Cerebellar cortex (tissue), 1 donor: ENCODE measurements at places on chromosomes 3 and 15.

DNA sequence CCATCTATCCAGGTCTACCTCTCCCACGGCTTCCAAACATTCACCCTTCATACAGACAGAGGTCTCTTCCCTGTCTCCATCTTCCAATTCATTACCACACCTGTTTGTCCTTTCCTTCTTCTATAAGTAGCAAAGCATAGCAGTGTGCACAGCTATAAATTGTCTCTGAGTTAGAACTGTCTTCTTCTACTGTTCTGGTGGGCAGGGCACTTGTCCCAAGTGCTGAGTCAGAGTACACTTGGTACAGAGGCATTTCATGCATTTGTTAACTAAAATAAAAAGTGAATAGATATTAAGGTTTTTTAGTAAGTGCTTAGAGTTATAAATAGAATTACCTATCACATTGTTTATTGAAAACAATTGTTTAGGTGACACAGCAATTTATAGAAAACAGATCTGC, 150.1 kb upstream of the CCDC54 start:
- DNase-seq, result no peak

- no peak for DNase-seq
Measured at GRCh38 chr3:22730701-22731100, 472.4 kb upstream of the UBE2E2 start.

GRCh38 chr3:16884748-16885592, at the start of gene PLCL2:
Gene PLCL2 (plus strand): TSS chr3:16884955. CDS start chr3:16885040, 85 bp downstream.
- peak; percentile 45 for DNase-seq

GRCh38 chr3:179825527-179826246, 172.8 kb downstream of the USP13 start:
- DNase-seq, result no peak

GRCh38 chr3:174325834-174326700, 533.1 kb upstream of the NAALADL2 start:
- DNase-seq, result peak; percentile 51

DNA sequence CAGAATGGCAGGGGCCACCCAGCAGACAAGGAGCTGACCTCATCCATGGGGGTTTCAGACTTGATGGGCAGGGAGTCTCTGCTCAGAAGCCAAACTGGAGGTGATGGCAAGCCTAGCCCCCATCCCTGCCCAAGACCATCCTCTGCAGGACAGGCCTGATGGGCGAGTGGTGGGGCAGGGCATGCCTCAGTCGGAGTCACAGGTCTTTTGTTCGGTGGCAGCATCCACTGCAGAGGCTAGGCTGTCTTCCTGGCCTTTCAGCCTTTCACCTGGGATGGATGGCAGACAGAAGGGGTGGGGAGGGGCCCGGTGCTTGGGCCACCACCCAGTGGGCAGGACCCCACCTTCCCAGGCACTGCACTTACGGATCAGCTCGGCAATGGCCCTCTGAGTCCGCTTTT, 44.4 kb downstream of the PTH1R start:
- no peak for DNase-seq

DNA sequence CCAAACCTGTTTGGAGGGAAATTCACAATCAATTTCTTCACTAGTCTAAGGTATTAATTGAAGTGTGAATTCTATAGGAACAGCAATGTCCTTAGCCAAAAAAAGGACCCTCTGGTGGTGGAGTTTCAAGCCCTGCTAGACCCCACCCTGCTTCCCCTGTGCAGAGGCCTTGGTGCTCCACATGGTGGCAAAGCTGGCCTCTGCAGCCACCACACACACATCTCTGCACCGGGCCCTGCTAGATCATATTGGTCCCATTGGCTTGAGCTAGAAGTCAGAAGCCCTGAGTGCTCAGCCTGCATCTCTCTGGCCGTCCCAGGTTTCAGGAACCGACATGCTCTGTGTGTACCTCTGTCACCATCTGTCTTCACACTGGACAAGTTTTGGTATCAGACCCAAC, 220.9 kb upstream of the TRIM42 start:
- no peak for DNase-seq

- DNase-seq, result no peak
Measured at GRCh38 chr15:100601617-100602063, 344 bp downstream of the LINS1 start.

- DNase-seq, result no peak
Measured at GRCh38 chr15:95935852-95936251, 394.6 kb upstream of the NR2F2 start.

- DNase-seq, result no peak
Measured at GRCh38 chr3:56826831-56827722, 25.3 kb upstream of the ARHGEF3 start.

DNA sequence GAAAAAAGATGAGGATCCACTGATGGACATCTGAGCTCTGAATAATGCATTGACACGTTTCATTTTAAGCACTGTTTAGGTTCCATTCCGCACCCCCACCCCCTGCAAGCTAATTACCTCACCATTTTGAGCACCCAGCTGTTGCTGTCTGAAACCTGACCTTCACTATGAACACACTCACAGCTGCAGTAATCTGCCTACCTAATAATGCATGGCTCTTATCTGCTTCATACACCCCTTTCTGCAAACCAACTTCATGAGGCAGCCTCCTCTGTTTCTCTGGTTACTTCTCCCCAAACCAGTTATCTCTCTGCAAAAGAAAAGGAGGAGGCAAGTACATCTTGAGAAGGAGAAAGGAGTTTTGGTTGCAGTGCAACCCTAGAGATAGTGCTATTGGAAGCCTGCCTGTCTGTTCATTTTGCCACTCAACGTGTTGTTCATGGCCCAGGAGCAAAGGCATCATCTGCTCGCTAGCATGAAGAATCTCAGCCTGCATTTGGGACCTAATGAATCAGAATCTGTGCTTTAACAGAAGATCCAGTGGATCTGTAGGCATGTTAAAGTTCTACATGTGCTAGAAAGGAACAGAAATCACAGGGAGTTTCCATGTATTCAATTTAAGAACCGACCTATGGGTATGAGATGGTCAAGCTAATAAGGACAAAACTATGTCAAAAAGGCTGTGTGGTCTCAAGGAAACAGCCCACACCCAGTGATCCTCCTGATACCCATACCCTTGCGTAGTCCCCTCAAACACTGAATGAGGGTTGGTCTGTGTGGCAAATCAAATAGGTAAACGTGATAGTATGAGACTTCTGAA, 87.2 kb downstream of the MB21D2 start:
- no peak for DNase-seq

DNA sequence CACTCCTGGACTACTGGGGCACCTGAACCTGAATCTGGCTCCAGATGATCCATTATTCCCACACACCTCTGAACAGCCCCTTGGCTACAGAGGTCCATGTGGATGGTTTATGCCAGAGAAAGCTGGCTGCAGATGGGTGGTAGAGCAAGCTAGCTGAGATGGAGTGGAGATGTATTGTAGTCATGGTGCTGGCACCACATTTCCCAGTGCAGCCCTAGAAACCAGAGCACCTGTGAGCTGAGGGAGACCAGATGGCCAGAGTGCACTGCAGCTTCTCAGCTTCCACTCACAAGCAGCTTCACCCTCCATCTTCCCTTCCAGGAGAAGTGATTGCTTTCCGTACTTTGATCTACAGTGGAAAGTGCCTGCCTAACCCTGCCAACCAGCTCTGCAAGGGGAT, 29.9 kb downstream of the RBP1 start:
- DNase-seq, result no peak

GRCh38 chr3:46934072-46934471, 42.5 kb downstream of the CCDC12 start:
- DNase-seq, result no peak

DNA sequence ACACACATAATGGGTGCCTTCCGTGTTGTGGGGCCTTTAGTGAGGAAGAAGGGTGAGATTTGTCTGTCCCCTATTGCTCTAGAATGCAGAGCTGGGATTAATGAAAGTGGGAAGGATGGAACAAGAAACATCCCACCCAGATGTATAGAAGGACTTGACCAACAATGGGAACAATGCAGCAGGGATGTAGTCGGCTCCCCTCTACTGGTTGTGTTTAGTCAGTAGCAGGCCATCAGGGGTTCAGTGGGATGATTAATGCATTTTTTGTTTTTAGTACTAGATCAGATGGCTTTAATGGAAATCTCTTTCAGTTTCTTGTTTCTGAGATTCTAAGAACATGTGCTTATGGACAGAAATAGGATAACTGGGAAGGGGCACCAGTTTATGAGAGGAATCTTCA, 156.0 kb upstream of the ROPN1 start:
- DNase-seq, result no peak

GRCh38 chr15:83163032-83163431, 44.6 kb downstream of the HDGFL3 start:
- DNase-seq, result no peak

DNA sequence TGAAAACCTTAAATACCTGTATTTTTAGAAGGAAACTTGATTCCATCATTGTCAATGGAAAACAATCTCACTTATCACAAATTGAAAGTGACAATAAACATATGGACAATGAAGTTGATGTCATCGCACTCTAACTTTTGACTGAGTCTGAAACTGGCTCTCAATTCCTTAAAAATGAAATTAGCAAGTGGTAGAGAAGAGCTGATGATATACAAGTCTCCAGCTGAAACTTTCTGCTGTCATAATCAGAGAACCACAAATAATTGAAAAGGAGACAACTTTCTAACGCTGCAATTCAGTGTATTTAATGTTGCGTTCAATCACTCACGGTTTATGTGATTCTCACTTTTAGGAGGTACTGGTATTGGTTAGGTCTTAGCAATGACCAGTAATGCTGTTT, 37.5 kb downstream of the EPHB1 start:
- DNase-seq, result no peak

- no peak for DNase-seq
Measured at GRCh38 chr3:157290766-157291165, 130.8 kb upstream of the CCNL1 start.

DNA sequence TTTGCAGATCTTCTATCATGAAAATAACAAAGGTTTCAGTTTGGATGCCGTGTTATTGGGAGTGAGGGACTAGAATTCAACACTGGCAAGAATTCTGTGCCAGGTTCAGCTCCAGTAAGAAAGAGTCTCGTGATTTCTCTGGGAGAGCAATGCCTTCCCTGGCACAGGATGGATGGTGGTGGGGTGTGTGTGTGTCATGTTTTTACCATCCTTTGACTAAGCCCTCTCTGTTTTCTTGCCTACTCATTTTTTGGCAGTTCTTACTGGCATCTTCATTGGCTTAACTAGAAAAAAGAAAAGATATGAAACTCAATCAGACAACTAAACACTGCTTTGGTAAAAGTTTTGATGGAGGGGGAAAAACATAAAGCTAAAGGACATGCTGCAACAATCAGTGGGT, 86.6 kb downstream of the FMN1 start:
- no peak for DNase-seq

- no peak for DNase-seq
Measured at GRCh38 chr3:30122359-30122758, 484.0 kb upstream of the TGFBR2 start.

GRCh38 chr3:156793851-156794250, 32.3 kb upstream of the LEKR1 start:
- no peak for DNase-seq

DNA sequence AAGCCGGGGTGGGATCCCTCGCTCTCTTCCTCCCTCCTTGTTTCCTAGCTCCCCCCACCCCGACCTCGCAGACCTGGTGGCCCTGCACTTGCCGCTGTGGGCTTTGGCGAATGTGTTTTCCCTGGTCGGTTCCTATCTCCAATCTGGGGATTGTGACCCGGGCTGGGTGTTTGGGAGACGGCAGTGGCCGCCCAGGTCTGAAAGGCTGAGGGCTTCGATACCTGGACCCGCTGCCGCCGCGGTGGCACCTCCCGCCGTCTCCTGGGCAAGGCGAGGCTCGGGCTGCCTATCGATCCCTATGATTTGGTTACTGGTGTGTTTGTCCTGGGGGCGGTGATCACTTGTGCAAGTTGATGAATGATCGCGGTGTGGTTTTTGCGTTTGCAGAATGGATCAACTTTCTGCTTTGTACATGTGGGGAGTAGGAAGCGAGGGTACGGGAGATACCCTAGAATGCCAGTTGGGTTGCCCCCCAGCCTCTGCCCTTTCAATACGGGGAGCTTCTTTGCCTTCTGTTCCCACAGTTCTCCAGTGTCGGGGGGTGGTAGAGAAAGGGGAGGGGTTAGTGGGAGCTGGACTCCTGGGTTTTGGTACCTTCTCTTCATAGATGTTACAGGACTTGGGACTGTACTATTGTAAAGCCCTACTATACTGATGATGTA, 3.0 kb downstream of the BBX start:
- DNase-seq, result peak; percentile 24

GRCh38 chr3:172467170-172467824, 19.0 kb upstream of the GHSR start:
- no peak for DNase-seq

DNA sequence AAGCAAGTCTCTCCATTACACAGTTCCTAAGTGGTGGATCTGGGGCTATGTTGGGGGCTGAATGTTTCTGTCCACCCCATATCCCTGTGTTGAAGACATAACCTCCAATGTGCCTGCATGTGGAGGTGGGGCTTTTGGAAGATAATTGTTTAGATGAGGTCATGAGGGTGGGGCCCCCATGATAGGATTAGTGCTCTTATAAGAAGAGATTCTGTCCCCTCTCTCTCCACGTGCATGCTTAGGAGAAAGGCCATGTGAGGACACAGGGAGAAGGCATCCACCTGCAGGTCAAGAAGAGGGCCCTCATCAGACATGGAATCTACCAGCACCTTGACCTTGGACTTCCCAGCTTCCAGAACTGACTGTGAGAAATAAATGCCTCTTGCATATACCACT, 231.0 kb upstream of the CHRNA7 start:
- DNase-seq, result no peak

GRCh38 chr3:32969656-32970055, 18.2 kb downstream of the CCR4 start:
- no peak for DNase-seq

GRCh38 chr3:192980632-192981031, 63.0 kb upstream of the MB21D2 start:
- no peak for DNase-seq

- no peak for DNase-seq
Measured at GRCh38 chr3:66018057-66019033, 20.4 kb downstream of the MAGI1 start.

DNA sequence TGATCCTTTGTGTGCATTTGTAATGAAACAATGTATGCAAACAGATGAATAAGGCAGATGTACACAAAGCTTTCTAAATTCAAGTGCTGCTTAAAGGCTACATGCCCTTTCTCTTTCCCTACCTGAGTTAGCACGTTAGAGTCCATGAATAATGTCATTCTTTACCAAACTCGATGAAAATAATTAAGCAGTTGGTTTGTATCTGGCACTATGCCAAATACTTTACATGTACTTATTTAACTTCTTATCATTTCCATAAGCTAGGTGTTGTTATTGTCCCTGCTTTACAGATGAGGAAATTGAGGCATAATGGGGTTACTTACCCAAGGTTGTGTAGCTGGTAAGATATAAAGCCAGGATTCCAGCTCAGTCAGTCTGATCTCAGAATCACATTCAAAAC, 2.4 kb downstream of the GPR171 start:
- no peak for DNase-seq

- no peak for DNase-seq
Measured at GRCh38 chr3:167731393-167731792, 3.3 kb downstream of the PDCD10 start.
